Neural crest cell (in vitro differentiated cells): ENCODE measurements at places on chromosomes 1 and 21.

DNA sequence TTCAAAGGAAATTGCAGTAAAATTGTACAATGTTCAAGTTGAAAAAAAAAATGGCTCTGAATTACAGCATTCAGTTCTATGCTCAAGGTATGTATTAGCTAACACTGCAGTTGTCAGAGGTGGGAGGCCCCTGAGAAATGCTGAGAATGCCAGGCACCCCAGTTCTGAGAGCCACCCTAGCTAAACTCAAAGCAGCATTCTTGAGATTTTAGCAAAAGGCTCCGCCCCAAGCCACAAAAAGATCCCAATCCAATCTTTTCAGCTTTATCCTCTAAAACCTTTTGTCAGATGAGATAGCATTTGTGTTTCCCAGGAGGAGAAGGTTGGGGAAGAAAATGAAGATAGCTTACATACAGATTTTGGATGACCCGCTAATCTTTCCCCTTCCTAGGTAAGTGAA is 68.8 kb downstream of the SMYD2 start:
- DNase-seq, result no peak

GRCh38 chr1:115794976-115795639 is 26.6 kb upstream of the CASQ2 start:
- no peak for DNase-seq

- no peak for DNase-seq
Observed at GRCh38 chr1:180548686-180549317, 10.0 kb upstream of the OVAAL start.

DNA sequence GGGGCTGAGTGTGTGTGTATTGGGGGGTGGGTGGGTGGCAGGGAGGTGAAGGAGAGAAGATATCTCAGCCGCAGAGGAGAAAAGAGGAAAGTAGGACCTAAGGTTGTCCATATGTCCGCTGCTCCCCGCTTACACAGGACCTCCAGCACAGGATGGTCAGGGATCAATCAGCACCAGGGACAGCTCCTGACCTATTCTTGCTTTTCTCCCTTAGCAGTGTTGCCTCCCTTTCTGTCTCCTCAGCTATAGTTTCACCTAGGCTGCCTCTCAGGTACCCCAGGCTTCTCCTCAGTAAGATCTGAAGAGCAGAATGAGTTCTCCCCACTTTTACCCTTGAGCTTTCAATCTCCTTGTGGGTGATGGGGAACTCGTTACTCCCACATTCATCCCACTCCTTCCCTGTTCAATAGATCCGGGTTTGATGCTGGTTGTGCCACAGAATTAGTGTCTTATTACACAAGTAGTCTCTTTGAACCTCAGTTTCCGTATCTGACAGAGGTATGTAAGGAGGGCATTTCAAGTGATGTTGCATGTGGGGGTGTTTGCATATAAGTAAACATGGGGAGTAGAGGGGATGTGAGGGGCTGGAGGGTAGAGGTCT is 1.4 kb upstream of the DPH2 start:
- peak; percentile 57 for DNase-seq
